ENCODE measurements at places on chromosomes 4 and X.

DNA sequence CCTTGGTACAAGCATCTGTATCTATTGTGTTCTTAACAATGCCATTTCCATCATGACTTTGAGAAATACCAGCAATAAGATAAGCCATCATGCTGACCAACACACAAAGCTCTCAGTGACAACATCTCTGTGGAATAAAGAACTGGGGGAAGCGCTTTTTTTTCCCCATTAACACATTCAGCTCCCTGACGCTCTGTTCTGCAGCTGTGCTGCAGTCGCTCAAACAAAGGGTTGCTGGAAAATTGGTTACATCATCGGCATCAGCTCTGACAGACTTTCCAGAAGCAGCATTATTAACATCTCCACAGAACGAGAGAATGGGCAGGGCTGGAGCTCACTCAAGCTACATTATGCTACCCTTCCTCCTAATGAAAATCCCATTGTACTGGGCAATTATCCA lies 39.9 kb downstream of the DCX start:
- H3K27me3 ChIP-seq: no peaks in the 10 kb centered on the region
- no peaks in the 10 kb centered on the region for H3K4me1 ChIP-seq
- no peaks in the 10 kb centered on the region for H3K36me3 ChIP-seq
- no peak for DNase-seq
- no peak overlapping the region for H3K4me3 ChIP-seq

DNA sequence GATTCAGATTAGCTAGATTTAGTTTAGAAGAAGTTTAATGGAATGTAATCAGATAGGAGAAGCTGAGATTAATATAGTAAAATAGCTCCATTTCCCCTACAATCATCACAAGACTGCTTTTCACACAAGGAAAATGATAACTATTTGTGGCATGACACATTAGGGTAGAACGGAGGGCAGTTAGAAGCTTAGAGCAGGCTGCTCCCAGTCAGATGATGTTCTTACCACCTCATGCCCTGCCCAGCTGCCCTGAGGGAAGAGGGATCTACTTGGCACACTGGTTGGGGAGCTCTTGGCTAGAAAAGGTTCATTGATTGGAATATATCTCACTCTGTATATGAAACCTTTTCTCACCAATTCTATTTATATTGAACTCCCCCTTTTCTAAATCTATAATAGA lies 180.7 kb upstream of the IL15 start:
- H3K36me3 ChIP-seq: no peaks in the 10 kb centered on the region
- H3K4me1 ChIP-seq: no peaks in the 10 kb centered on the region
- DNase-seq: no peak
- no peaks in the 10 kb centered on the region for H3K27me3 ChIP-seq

- H3K36me3 ChIP-seq: no peaks in the 10 kb centered on the region
- DNase-seq: no peak
- H3K27ac ChIP-seq: peak overlapping the region; percentile 9
- H3K4me3 ChIP-seq: no peak overlapping the region
- no peaks in the 10 kb centered on the region for H3K27me3 ChIP-seq
These were observed 17.5 kb downstream of the STX18 start for GRCh38 chr4:4524364-4524763.

DNA sequence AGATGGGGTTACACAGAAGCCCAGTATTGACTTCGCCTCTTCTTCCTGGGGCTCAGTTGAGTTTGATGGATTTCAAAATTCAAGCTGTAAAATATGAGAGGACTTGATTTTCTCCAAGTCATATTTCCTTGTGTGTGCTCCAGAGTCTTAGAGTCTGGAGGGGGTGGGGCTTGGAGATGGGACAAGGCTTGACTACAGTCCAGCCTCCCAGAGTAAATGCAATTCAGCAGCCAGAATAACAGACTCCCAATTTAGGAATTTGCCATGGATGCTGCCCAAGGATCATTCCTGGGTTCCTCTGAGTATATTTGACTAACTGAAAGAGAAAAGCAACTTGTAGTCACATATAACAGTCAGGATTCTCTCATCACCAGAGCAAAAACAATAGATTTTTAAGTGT lies 53.7 kb upstream of the RBPJ start:
- H3K27me3 ChIP-seq: no peaks in the 10 kb centered on the region
- H3K4me3 ChIP-seq: no peak overlapping the region
- no peak for DNase-seq
- no peaks in the 10 kb centered on the region for H3K4me1 ChIP-seq
- H3K36me3 ChIP-seq: no peaks in the 10 kb centered on the region

DNA sequence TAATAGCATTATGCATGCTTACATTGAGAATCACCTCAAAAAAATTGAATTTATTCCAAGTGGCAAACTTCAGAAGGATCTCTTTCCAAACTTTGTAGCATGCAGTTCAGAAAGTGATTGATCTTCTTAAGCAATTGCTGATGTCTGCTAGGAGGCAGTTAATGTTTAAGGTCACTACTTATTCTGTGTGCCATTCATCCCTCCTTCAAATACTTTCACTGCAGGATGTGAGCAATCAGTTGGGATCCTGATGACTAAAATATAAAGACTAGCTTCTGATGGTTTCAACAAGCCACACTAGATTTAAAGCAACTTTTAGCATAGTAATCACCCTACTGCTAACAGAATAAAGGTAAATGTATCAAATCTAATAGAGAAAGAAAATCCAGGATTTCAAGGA lies 414.1 kb downstream of the ADGRL3 start:
- H3K27ac ChIP-seq: no peak overlapping the region
- DNase-seq: no peak
- H3K36me3 ChIP-seq: no peaks in the 10 kb centered on the region

GRCh38 chr4:6884341-6884870 lies 25.2 kb upstream of the TBC1D14 start:
- H3K36me3 ChIP-seq: no peaks in the 10 kb centered on the region
- no peaks in the 10 kb centered on the region for H3K27me3 ChIP-seq
- no peak overlapping the region for H3K27ac ChIP-seq
- no peak overlapping the region for H3K4me3 ChIP-seq

DNA sequence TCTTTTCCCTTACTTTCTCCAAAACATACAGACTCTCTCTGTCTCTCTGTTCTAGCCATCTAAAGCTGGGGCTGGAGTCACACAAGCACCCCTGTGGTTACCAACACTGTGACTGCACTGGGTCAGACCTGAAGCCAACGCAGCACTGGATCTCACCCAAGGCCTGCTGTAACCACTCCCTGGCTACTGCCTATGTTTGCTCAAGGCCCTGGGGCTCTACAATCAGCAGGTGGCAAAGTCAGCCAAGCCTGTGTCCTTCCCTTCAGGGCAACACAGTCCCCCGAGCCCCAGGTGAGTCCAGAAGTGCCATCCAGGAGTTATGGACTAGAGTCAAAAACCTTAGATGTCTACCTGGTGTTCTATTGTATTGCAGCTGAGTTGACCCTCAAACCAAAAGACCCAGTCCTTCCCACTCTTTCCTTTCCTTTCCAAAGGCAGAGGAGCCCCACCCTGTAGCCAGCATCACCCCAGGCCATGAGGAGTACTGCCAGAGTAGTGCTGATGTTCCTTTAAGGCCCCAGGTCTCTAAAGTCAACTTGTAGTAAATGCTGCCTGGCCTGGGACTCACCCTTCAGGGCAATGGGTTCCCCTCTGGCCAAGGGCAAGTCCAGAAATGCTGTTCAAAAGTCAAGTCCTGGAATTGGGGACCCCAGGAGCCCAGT lies 58.8 kb upstream of the RAP2C start:
- no peaks in the 10 kb centered on the region for H3K36me3 ChIP-seq
- H3K27ac ChIP-seq: no peak overlapping the region
- H3K27me3 ChIP-seq: no peaks in the 10 kb centered on the region

GRCh38 chrX:2159393-2159792 lies 341.4 kb downstream of the DHRSX start:
- H3K27me3 ChIP-seq: no peaks in the 10 kb centered on the region
- no peak overlapping the region for H3K27ac ChIP-seq
- no peak overlapping the region for H3K4me3 ChIP-seq
- H3K36me3 ChIP-seq: no peaks in the 10 kb centered on the region
- no peaks in the 10 kb centered on the region for H3K4me1 ChIP-seq
- DNase-seq: no peak

DNA sequence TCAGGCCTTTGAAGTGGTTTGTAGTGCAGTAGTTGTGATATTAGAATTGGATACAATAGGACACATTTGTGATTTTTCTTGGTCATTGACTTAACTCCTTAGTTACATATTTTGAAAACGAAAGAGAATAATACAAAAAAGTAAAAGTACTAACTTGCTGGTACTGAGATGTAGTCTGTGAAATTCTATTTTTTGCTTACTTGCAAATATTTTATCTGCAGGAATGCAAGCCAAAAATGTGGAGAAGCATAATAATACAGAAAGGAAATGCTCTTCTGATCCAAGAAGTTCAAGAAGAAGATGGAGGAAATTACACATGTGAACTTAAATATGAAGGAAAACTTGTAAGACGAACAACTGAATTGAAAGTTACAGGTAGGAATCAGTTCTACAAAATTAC lies 46.7 kb upstream of the TEX13A start:
- DNase-seq: no peak
- no peaks in the 10 kb centered on the region for H3K27me3 ChIP-seq
- H3K27ac ChIP-seq: no peak overlapping the region
- no peak overlapping the region for H3K4me3 ChIP-seq
- H3K36me3 ChIP-seq: no peaks in the 10 kb centered on the region
- no peaks in the 10 kb centered on the region for H3K4me1 ChIP-seq

DNA sequence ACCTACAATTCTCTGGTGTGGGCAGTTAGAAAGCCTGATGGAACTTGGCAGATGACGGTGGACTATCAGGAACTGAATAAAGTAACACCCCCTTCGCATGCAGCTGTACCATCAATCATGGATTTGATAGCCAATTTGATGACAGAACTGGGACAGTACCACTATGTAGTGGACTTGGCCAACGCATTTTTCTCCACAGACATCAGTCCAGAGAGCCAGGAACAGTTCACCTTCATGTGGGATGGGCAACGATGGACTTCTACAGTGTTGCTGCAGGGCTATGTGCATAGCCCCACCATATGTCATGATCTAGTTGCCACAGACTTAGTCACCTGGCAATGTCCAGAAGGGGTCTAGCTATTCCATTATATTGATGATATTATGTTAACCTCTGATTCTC lies 54.5 kb upstream of the CCDC149 start:
- no peak overlapping the region for H3K27ac ChIP-seq
- peaks cover 6% of the 10 kb centered on the region for H3K4me1 ChIP-seq
- no peaks in the 10 kb centered on the region for H3K36me3 ChIP-seq
- no peak overlapping the region for H3K4me3 ChIP-seq

DNA sequence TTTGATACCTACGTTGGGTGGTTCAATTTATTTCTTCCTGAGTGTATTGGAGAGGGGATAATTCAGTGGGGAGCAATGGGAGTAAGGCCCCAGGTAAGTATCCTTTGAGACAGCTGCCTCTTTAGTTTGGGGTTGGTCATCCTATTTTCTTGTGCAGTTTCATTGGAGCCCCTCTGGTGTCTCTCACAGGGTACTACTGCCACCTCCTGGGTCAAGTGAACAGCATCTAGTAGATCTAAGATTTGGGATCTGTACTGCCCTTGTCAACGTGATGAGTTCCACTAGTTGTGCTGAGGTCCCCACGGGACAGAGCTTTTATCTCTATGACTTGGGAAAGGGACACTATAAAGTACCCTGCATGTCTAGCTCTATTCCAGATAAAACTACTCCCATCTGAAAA lies 80.6 kb downstream of the PBDC1 start:
- no peak overlapping the region for H3K27ac ChIP-seq
- no peaks in the 10 kb centered on the region for H3K36me3 ChIP-seq
- no peak for DNase-seq
- H3K4me3 ChIP-seq: no peak overlapping the region
- H3K4me1 ChIP-seq: no peaks in the 10 kb centered on the region
- H3K27me3 ChIP-seq: no peaks in the 10 kb centered on the region

DNA sequence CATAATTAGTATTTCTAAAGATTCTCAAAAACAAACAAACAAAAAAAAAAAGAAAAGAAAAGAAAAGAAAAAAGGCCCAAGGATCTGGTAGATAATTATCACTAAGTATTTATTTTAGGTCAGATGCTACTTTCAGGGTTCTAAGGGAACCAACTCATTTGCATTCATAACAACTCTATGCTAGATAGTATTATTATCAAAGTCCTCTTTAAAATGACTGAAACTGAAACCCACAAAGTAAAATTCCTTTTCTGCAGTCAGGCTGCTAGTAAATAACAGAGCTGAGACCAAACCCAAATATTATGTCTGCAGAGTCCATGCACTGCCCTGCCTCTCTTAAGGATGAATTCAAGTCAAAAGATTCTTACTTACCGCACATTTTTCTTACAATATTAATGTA lies 38.3 kb upstream of the MAPK10 start:
- DNase-seq: no peak
- peaks cover 8% of the 10 kb centered on the region for H3K4me1 ChIP-seq
- no peaks in the 10 kb centered on the region for H3K36me3 ChIP-seq
- H3K27me3 ChIP-seq: no peaks in the 10 kb centered on the region

DNA sequence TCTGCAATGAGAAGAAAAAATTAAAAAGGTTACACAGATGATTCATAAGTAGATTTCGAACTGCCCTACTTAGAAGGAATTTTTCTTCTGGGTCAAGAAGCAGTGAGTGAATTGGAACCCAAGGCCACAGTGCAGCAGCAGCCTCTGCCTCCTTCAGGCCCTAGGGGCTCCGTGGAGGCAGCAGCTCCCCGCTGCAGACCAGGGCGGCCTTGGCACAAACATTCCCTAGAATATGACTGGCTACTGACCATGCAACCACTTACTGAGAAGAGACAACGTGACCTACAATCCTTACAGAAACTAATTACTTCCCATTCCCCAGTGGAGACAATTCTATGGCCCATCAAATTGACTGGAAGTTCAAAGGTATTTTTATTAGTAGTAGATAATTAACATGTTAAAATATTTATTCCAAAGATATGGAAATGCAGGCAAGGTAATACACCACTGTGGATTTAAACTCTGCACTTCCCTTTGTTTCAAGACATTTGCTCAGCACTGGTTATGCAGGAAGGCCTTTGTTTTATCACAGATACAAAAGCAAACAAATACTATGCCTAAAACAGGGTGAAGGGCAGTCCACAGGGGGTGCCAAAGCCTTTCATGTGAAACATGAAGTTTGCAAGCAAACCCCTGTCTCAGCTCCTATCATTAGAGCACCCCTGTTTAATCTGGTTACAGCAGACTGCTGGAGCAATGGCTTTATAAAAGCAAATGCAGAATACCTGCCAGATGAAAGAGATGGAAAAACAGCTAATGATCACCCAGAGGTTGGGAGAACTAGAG lies 59.2 kb downstream of the PCDH19 start:
- DNase-seq: no peak
- no peaks in the 10 kb centered on the region for H3K4me1 ChIP-seq
- H3K36me3 ChIP-seq: no peaks in the 10 kb centered on the region

- H3K36me3 ChIP-seq: no peaks in the 10 kb centered on the region
- H3K4me3 ChIP-seq: no peak overlapping the region
- no peaks in the 10 kb centered on the region for H3K4me1 ChIP-seq
These were observed 22.4 kb upstream of the ARMCX4 start for GRCh38 chrX:101462892-101463291.

DNA sequence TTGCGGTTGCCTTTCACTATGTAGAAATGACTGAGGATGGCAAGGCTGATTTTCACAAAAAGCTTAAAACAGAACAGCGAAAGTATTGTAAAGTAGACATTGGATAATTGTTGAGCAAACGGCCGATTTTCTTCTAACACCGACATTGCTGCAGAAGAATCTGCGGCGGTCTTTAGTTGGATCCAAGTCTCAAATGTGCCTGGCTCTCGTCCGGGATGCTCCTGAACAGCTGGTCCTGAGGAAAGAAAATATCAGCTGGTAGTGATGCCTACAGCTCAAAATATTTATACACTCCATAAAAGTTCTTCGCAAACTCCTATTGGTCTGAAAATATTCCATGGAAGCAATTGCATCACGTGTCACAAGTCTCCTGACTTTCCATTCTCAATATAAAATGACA lies at the start of gene ASB5:
Gene ASB5 (minus strand): TSS at position 260 of the 400 bp plus-strand sequence. CDS start 114 bp downstream, at position 146.
- H3K4me3 ChIP-seq: no peak within 1 kb of the TSS
- H3K4me1 ChIP-seq: no peaks in the 10 kb centered on the region
- DNase-seq: no peak

All from vagina (tissue), 2 donors.